Renal cortex interstitium (tissue), 15 donors: ENCODE measurements at places on chromosomes 1 and 21. TPM values are rescaled to one million over a fixed set of nuclear protein-coding genes. Genes with fewer than 3 reads are reported as not detected.

DNA sequence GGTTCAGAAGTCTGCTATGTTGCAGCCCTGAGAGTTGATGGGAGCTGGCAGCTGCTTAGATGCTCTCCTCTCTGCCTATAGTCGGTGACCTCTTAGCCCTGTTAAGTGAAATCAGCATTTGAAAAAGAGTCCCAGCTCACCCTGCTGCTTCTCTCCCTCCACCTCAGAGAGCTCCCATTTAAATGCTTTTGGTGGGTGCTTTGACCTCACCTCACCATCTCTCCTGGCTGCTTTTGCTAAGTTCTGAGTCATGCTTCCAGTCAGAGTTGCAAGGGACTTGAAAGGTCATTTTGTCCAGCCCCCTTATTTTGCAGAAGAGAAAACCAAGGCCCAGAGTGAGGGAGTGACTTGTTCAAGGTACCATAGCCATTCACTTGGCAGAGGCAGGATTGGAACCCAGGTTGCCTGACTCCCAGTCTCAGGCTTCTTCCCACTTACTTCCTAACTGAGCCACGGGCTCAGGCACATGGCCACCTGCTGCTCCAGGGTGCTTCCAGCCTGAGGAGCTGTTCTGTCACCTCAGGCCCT, 3.3 kb downstream of the MAPKAPK2 start:
- DNase-seq: no peak

- no peak for DNase-seq
These were observed 142.6 kb downstream of the PEX14 start for GRCh38 chr1:10617318-10617717.

The IL22RA1 gene
- polyA plus RNA-seq: 4.0 TPM

The PRELP gene
- 2.6 TPM for polyA plus RNA-seq

The ZNF593OS gene
- 1.9 TPM for polyA plus RNA-seq
